ENCODE measurements at places on chromosomes 1 and 21. TPM values are rescaled to one million over a fixed set of nuclear protein-coding genes. Genes with fewer than 3 reads are reported as not detected.
A peak's percentile ranks its signal among the peaks of the same experiment; 100 is the strongest.

The CFHR2 gene
- not detected for polyA plus RNA-seq

DNA sequence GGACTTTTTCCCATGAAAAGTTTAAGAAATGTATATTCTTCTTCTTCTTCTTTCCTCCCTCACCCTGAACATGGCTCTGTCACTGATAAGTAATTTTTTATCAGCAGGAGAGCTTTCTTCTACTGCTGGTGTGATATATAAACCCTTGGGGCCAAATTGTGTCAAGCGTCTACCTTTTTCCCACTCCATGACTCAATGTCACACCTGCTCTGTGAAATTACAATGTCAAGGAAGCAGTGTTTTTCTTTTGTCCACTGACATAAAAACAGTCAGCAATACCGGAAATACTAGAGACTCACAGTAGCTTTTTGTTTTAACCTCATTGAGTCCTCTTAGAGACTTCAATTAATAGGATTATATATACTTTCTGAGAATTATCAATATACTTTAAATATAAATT, 416.2 kb upstream of the ADGRL4 start:
- no peak for DNase-seq

- no peak for DNase-seq
Observed at GRCh38 chr1:88275259-88275862, 408.7 kb upstream of the PKN2 start.

The TRAPPC3 gene
- 105 TPM for polyA plus RNA-seq

- peak; percentile 50 for DNase-seq
Observed at GRCh38 chr21:21383126-21383525, 384.9 kb downstream of the NCAM2 start.

- DNase-seq, result no peak
Observed at GRCh38 chr1:41009466-41009865, 12.1 kb downstream of the SLFNL1 start.

- DNase-seq, result no peak
Observed at GRCh38 chr1:224660074-224660473, 44.0 kb downstream of the CNIH3 start.

DNA sequence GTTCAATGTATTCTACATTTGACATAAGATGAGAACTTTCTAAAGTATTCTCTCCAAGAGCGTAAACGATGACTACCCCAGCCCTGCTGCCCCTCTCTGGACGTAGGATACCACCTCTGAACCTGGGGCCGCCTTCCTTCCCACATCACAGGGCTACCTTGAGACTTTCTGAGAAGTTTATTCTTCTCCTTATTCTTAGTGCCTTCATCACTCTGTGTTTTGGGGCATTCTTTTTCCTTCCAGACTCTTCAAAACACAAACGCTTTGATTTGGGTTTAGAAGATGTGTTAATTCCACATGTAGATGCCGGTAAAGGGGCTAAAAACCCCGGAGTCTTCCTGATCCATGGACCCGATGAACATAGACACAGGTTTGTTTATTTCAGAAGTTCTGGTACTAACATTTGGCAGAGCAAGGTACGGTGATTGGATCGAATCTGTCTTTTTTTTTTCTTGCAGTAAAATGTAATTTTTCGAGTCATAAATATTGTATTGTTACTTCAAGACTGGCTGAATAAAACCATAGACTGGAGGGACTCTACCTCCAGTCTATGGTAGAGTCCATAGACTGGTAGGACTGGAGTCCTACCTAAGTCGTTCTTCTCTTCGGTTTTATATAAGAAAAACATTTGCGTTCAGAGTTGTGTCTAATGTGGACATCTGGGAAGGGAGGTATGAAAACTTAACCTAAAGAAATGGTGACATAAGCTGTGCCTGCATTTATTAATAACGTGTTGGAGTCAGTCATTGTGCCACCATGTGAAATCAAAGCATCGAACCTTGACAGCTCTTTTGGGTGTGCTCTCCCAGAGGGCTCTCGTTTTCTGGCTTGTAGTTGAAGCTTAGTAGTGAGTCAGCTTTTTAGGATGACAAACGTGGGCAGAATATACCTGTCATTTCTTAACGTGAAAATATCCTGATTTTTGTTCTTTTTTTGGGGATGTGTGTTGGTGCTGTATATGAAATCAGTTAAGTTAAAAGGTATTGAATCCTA, 1.2 kb downstream of the MAN1A2 start:
- DNase-seq, result peak; percentile 22

GRCh38 chr1:205266611-205267305, 39.0 kb downstream of the TMCC2 start:
- DNase-seq, result no peak

GRCh38 chr1:81073580-81073979, 727.2 kb upstream of the ADGRL2 start:
- peak; percentile 38 for DNase-seq

The LRRC71 gene
- polyA plus RNA-seq, result 1.8 TPM

DNA sequence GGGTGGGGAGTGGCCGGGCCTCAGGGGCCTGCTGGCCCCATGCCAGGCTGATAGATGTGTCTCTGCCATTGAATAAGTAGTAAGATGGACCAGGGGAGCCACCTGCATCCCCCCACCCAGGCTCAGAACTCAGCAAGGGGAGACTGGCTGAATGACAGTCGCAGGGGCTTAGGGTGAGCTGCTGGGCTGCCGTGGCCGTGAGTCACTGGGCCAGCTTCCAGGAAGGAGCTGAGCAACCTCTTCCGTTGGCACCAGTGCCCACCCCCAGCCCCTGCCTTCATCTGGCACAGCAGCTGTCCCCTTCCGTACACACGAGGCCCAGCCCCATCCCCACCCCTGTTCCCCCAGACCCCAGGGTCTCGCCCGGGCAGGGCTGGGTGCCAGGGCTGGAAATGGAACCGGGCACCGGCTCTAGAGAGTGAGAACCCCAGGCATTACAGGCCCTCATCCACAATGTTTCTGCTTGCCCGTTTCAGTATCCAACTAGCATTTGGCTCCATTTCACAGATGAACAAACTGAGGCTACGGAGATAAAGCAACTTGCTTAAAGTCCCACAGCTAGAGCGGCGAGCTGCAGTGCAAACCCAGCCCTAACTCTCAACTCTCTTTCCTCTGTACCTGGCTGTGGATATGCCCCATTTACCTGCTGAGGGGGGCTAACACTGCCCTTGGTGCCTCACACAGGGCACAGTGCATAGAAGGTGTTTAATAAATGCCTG, 10.2 kb downstream of the WNT4 start:
- peak; percentile 74 for DNase-seq

GRCh38 chr1:65002156-65002507, 35.8 kb upstream of the JAK1 start:
- DNase-seq, result no peak

The MYBPH gene
- polyA plus RNA-seq, result 5.5 TPM

- no peak for DNase-seq
Observed at GRCh38 chr1:52424231-52424636, 19.8 kb downstream of the PRPF38A start.

The TSTD1 gene
- polyA plus RNA-seq, result 0.24 TPM

DNA sequence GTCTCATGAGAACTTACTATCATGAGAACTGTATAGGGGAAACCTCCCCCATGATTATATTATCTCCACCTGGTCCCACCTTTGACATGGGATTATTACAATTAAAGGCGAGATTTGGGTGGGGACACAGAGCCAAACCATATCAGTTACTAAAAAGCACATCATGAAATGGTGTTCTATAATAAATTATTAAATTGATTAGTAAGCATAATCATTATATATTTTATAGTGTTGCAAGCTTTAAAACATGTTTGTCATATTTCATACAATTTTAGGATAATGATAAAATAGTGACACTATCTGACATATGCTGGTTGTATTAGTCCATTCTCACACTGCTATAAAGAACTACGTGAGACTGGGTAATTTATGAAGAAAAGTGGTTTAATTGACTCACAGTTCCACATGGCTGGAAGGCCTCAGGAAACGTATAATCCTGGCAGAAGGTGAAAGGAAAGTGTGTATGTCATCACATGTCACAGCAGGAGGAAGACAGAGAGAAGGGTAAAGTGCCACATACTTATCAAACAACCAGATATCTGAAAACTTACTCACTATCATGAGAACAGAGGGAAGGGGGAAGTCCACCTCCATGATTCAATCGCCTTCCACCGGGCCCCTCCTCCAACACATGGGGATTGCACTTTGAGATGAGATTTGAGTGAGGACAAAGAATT, 539.2 kb upstream of the OLFM3 start:
- no peak for DNase-seq

DNA sequence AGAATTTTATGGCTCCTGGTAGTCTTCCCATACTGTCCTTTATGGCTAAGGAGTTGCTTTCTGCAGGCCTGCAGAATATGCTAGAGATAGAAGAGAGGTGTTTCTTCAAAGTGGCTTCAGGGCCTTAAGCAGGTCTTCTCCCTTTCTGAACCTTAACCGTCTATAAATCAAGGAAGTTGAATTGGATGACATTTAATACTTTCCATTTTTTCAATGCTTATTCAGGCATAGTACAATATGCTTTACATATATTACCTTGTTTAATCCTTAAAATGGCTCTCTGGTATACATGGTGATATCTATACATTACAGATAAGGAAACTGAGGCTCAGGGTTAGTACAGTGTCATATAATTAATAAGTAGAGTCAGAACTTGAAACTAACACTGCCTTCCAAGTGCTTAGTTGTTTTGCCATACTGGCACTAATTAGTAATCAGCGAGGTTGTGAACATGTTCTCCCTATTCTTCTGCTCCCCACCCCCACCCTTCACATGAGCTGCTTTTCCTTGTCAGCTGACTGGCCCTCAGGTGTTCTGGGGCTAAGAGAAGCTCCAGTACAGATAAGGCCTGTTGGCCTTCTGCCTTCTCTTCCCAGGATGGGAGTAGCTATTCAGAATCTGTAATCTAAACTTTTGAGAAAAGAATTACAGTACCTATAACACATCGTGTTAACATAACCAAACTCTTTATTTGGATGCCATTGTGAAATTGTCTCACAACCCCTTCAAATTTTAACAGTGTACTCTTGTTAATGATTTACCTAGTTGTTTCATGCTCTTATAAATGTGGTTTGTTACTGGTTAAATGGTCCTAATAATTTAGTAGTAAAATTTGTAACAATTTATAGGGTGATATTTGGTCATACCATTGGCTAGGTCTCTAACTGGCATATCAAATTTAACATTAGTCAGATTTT, 13.6 kb downstream of the NFYC start:
- no peak for DNase-seq

The PSEN2 gene
- polyA plus RNA-seq, result 19.5 TPM

GRCh38 chr1:48649880-48650279, 126.8 kb downstream of the BEND5 start:
- no peak for DNase-seq
